Endothelial cell (in vitro differentiated cells): ENCODE measurements at places on chromosomes 2 and 18. TPM values are rescaled to one million over a fixed set of nuclear protein-coding genes. Genes with fewer than 3 reads are reported as not detected.

Gene PAIP2B
- total RNA-seq: 2.9 TPM

- peaks cover 46% of the 10 kb centered on the region for H3K27me3 ChIP-seq
- H3K27ac ChIP-seq: no peak overlapping the region
- no peak overlapping the region for H3K4me3 ChIP-seq
- H3K4me1 ChIP-seq: peaks cover 7% of the 10 kb centered on the region
- no peaks in the 10 kb centered on the region for H3K36me3 ChIP-seq
These were observed 16.4 kb downstream of the POU3F3 start for GRCh38 chr2:104870100-104870975.

DNA sequence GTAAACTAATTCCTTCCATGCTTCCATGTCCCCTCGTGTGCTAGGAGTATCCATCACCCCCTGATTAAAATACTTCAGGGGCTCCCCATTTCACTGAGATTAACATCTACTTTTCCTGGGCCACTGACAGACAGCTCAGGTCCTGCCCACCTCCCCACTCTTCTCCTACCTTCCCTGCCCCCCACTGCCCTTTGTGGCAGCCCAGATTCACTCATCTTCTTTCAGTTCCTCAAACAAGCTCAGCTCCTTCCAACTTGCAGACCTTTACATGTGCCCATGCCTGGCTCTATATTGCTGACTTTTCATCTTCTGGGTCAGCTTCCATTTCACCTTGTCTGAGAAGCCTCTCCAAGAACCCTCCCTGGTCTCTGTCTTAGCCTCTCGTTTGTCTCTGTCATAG lies 12.0 kb downstream of the RUFY4 start:
- no peak overlapping the region for H3K4me3 ChIP-seq
- H3K27ac ChIP-seq: no peak overlapping the region
- H3K4me1 ChIP-seq: peaks cover 3% of the 10 kb centered on the region
- DNase-seq: no peak

GRCh38 chr2:54805255-54805654 lies 81.8 kb downstream of the EML6 start:
- no peak overlapping the region for H3K27ac ChIP-seq
- H3K4me1 ChIP-seq: no peaks in the 10 kb centered on the region
- no peak for DNase-seq
- peaks cover 2% of the 10 kb centered on the region for H3K27me3 ChIP-seq
- H3K36me3 ChIP-seq: no peaks in the 10 kb centered on the region

DNA sequence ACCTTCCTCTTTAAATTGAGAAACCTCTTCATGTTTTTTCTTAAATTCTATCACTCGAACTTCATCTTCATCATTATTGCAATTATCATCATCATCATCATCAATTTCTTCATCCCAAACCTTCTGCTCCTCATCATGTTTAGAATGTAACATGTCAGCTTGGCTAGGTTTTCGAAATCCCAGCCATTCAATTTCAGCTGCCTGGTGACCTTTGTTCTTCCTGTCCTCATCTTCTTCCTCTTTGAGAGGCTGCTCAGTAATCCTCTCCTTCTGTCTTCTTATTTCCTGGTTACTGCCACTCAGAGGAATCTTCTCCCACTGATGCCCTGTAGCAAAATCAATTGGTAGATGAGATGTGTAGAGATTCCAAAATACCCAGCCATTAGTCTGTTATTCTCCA lies 4.2 kb downstream of the ERMN start:
- H3K27ac ChIP-seq: no peak overlapping the region
- no peaks in the 10 kb centered on the region for H3K27me3 ChIP-seq
- no peak for DNase-seq
